ENCODE measurements at places on chromosomes 12 and 14. TPM values are rescaled to one million over a fixed set of nuclear protein-coding genes. Genes with fewer than 3 reads are reported as not detected.

DNA sequence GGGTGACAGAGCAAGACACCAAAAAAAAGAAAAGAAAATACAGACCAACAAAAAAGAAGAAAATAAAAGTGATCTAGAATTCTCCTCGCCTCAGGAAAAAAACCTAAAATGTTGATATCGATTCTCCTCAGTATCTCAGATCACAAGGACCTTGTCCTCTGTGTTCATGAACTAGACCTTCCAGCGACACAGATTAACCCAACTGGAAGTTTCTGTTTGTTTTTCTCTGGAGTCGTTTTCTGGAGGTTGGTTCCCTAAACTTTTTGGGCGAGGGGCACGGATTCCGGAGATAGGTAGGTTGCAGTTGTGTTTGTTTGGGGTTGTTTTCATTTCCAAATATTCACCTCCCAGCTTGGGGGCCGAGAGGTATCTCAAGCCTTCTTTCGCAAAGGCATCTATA is 559 bp upstream of the RFC5 start:
- no peak for DNase-seq

- no peak for DNase-seq
Observed at GRCh38 chr12:109999983-110000505, 814 bp downstream of the ANKRD13A start.

- DNase-seq, result no peak
Observed at GRCh38 chr12:95815632-95816212, 25.2 kb upstream of the NTN4 start.

GRCh38 chr14:75619548-75619947 is 41.1 kb downstream of the ERG28 start:
- no peak for DNase-seq

GRCh38 chr12:104667139-104667538 is 210.4 kb downstream of the CHST11 start:
- DNase-seq, result no peak

DNA sequence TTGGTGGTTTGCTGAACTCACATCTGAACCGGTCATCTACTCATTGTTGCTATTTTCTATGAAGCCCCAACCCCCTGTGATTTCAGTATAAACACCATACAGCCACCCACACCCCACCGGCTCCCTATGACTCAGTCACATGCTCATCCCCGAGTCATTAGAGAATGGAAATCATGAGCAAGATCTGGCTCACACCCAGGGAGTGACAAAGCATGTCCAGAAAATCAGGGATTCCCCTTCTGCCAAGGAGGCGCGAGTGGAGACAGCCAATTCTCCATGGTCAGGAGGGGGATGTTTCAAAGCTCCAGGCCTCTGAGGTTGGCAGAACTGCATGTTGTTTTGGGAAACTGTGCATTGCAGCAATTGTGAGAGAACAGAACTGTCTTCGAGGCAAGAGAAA is 657.5 kb upstream of the TBX3 start:
- DNase-seq, result peak; percentile 53

DNA sequence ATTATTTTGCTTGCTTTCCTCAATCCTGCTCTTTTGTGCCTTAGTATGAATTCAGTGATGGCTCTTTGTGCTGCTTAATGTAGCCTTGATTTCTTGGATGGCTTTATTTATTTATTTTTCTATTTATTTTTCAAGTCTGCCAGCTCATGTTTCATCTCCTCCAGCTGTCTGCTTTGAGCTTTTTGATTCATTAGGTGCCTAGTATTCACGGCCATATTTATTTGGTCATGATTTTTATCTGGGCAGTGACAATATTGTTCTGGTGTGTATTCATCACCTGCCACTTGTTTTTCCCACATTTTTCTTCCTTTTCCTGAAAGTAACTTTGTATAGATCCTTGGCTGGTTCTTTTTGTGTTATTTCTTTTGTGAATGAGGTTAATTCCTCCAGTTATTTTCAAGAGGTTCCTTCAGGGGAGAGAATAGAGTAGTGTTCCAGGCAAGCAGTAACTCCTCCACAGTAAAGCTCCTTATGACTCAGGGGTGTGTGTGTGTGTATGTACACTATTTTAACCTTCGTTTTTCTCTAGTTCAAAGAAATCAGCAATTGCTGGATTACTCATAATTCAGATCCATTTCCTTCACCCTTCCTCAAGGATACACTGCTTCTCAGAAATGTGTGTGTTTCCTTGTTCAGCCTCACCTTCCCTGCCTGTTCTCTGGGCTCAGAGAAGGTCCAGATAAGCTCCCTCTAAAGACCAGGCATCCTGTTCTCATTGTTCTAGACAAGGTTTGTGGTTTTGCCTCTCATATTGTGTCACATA is 51.6 kb upstream of the PMCH start:
- DNase-seq, result no peak

The RPAP3 gene
- total RNA-seq, result 24.2 TPM

The KLRG1 gene
- 6.9 TPM for total RNA-seq
